ENCODE measurements at places on chromosomes 3 and 15.

GRCh38 chr3:196979545-196979944 is 10.9 kb upstream of the PIGZ start:
- no peak for DNase-seq

DNA sequence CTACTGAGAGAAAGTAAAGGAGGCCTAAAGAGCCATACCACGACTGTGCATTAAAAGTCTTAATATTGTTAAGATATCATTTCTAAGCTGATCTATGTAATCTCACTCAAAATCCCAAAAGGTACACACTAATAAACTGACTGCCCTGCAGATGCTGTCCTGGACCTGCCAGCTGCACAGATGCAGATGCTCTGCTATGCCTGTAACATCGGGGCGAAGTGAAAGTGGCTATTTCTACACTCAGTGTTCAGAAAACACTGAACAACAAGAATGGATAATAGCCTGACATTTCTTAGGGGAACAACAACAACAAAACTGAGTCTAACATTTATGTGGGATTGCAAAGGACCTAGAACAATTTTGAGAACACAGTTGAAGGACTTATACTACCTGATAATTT is 31.9 kb downstream of the RAD18 start:
- DNase-seq: no peak

DNA sequence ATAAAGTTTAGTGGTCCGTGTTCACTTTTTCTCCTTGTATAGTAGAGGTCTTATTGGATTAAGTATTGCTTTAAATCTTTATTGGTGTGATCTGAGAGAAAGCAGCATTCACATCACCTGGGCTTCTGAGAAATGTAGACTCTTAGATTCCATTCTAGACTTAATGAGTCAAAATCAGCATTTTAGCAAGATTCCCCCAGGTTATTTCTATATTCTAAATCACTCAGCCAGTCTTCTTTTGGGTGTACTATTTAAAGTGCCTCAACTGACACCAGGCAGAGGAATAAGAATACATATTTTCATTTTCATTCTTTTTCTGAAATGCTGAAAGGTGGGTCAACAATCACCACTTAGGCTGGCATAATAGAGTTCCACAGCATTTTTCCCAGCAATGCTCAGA is 481.7 kb downstream of the TUSC7 start:
- no peak for DNase-seq

- no peak for DNase-seq
Measured at GRCh38 chr3:59885101-59885500, 835.3 kb upstream of the CFAP20DC start.

DNA sequence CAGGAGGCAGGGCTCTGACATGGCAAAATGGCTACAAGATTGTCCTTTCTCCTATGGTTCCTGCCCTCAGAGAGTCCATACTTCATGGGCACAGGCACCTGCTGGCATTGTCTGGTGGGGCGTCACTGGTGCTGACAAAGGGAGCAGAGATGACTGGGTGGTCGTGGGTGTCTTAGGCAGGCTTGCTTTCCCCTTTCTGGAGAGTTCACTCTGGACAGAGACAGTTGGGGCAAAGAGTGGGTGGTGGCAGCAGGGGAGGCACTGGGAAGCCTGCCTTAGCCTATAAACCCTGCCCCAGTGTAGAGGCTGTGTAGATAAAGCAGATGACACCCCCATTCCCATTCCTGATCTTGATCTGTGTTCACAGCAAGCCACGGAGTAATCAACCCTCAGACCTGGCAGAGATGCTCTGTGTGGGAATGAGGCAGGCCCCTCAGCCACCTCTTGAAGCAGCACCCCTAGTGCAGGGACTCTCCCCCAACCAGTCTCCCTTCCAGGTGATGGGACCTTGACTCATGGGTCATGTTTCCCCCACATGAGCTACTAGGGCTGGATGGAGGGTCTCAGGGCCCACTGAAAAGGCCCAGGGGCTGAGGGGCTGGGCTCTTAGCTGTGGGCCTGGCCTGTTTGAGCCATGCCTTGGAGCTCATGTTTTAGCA is 20.7 kb upstream of the DOCK3 start:
- no peak for DNase-seq

DNA sequence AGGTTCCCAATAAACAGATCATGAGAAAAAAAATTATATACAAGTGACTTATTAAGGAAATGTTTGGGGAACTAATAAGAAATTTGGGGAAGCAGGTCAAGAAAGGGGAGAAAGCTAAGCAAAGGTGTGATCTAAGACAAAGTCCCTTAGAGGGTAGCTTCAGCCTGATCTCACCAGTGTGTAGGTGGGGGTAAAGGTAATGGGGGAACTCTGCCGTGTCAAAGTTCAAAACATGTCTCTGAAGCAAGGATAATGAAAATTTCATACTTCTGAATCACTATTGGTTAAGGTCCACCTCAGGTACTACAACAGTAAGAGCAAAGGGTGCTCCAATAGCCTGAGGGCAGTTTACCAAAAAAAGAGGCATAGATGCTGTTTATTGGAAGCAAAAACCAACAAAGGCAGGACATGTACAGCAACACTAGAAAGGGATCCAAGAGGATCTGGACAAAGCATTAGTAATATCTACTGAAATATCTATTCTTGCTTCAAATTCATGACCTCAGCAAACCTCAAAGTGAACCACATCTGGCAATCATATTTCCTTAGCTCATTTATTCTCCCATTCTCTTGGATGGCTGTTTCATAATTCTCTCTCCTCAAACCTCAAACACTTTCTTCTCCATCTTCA is 6.9 kb downstream of the ACAD11 start:
- DNase-seq: no peak

GRCh38 chr3:25902586-25902985 is 112.7 kb downstream of the OXSM start:
- DNase-seq: no peak

DNA sequence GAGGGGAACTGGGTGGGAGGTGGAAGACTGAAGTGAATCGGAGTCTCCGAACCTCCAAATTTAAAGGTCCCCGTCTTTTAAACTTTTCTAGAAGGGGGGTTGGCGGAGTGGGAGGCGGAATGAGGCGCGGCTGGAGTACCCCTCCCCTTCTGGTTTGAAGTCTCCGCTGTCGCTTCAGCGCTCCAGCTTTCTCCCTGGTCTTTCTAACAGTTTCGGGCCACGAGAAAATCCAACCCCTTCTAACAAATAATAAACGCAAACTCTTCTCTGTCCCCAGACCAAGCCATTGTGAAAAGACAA is 2.5 kb upstream of the MECOM start:
- DNase-seq: no peak

GRCh38 chr15:44286814-44287452 is 1.6 kb upstream of the GOLM2 start:
- no peak for DNase-seq

DNA sequence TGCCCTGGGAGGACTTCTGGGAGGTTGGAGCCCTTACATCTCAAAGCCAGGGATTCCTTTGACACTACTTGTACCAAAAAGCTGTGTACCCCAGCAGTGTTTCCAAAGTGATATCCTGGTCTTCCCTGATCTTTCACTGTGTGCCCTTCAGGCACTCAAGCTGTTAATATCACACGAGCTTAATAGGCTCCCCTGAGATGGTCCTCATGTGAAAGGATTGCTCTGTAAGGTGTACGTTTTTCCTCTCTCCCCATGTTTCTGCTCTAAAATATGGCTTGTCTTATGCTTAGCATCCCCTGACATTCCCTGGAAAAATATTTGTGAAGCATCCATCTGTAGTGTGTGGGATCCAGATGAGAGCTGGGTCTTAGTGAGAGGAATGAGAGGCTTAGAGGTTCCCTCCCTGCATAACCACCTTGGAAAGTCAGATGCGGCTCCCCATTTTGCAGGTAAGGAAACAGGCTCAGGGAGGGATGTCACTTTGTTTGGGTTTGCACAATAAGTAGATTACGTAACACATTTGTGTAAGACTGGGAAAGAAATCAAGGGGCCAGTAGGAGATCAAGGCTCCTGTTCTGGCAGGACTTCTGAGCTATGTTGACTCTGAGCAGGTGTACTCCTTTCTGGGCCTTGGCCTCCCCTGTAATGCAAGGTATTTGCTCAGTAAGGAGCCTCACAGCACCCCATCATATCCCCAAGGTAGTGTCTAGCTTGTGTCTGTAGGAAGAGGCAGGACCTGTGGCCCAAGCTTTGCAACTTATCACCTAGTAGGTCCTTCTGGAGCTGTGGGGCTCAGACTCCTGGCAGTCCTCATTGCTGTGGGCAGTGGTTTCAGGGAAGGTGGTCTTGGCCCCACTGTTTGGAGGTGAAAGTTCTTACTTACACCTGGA is 667 bp upstream of the ACOX2 start:
- no peak for DNase-seq

- no peak for DNase-seq
Measured at GRCh38 chr3:46213201-46213600, 5.1 kb upstream of the CCR1 start.

DNA sequence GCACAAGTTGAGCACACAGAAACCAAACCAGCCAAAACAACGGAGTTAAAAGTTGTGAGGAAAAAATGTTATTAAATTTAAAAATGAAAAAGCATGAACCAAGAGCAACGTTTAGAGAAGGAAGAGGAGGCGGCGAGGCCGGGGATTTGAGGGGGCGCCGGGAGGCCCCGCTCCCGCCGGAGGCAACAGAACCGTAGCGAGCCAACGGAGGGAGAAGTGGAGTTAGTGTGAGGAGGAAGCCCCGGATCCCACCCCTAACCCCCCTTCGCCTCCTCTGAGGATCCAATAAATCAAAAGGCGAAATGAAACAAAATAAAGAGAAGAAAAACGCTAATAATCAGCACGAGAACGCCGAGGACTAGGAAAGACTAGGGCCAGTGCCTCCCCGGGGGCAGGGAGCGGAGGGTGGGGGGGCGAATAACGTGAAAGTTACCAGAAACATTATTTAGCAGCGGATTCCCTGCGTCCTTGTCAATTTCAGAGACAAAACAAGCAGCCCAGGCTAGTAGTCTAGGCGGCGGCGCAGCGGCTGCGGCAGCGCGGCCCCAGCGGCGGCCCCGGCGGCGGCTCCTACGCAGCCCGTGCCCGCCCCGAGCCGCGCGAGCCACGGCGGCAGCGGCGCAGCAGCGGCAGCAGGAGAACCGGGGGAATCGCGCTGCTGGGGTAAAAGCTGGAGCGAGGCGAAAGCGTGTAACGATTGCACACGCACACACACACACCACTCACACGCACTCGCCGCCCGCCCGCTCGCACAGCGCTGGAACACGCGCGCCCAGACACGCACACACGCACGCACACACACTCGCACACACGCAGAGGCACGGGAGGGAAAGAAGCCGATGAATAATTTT is 1.7 kb downstream of the MEIS2 start:
- DNase-seq: no peak

DNA sequence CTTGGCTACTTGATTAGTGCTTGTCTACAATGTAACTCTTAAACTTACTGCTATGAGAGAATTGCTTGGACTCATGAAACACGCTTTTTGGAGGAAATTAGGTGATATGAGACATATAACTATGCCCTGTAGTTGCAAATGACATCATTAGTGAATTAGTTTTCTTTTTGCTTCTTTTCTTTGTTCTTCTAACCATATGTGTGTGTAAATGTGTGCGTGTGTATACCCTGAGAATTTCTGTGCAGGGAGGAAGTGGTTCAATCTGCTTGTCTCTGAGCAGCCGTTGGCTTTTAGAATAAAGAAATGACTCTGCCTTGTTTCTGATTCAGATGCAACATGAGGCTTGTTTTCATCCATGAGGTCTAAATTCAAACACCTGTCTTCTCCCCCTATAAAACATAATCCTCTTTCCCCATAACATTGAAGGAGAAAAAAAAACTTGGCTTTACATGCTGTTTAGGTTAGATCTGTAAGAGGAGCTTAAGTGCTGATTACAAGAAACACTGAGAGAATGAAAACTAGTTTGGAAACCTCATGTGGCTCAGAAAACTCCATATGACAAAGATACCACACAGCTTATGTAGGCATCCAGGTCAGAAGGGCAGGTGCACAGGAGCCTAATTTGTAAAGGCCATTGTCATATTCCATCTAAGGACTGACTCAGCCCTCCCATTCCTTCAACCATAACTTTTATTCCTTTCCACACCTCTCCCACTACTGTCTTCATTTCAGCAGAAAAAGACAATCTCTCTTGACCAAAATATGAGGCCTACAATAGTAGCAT is 30.5 kb upstream of the BLM start:
- DNase-seq: no peak

DNA sequence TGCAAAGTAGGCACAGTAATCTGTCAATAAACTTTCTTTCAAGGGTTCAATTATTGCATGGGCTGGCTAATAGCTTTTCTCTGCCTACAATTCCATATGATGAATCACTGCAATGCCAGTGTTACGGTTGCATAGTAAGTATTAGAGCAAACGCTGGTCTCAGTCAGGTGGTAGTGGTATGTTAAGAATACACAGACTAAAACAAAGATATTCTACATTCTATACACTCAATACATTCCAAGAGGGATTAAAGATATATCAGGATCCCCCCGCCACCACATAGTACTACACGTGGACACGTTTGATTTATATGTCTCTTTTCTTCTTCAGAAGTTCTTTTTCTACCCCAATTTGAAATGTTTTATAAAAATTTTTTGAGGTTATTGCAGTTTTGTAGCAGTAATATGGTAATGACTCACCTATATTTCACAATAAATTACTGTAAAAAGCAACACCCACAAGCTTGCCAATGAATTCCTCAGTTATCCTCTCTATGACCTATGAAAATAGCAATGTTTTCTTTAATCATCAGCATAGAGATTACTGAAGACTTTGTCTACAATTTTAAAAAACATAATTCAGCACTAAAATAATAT is 68.2 kb downstream of the CD200R1L start:
- no peak for DNase-seq

DNA sequence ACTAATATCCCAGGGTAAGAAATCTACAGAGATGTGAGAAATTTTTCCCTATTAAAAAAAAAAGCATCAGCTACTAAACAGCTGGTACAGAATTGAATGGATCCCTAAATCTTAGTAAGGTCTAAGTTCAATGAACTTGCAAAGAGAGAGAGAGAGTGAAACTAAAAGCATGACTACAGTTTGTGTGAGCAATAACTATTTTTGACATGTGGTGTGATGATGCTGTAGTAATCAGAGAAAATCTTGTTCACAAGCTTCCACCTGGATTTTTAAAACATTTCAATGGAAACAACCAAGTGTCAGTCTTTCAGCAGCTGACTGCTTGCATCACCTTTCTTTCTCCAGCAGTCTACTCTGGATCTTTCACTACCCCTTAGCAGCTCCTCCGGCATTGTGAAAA is 45.2 kb upstream of the ABI3BP start:
- DNase-seq: no peak

DNA sequence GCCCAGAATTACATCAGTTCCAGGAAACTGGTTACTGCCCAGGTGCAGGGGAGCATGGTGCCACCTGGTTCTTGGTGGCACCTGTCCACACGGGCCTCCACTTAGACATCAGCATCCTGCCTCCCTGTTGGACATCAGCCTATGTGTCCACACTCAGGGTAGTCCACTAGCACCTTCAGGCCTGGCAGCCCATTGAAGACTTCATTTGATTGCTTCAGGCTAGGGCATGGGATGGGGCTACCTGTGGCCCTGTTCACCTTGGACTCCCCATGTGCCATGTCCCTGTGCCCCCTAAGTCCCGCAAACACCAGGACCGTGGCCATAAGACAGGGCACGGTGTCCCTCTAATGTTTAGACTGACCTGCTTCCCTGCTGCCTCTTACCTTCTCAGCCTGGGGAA is 30.9 kb downstream of the CYP8B1 start:
- DNase-seq: no peak

GRCh38 chr15:68651916-68652525 is 73.2 kb downstream of the CORO2B start:
- no peak for DNase-seq
